Urothelium cell line (cell line): ENCODE measurements at places on chromosomes 12 and 14.
A peak's percentile ranks its signal among the peaks of the same experiment; 100 is the strongest.

GRCh38 chr12:26334621-26335124 lies 139.3 kb downstream of the SSPN start:
- no peak for DNase-seq

- DNase-seq, result no peak
Observed at GRCh38 chr12:26821212-26821701, 11.7 kb downstream of the ITPR2 start.

DNA sequence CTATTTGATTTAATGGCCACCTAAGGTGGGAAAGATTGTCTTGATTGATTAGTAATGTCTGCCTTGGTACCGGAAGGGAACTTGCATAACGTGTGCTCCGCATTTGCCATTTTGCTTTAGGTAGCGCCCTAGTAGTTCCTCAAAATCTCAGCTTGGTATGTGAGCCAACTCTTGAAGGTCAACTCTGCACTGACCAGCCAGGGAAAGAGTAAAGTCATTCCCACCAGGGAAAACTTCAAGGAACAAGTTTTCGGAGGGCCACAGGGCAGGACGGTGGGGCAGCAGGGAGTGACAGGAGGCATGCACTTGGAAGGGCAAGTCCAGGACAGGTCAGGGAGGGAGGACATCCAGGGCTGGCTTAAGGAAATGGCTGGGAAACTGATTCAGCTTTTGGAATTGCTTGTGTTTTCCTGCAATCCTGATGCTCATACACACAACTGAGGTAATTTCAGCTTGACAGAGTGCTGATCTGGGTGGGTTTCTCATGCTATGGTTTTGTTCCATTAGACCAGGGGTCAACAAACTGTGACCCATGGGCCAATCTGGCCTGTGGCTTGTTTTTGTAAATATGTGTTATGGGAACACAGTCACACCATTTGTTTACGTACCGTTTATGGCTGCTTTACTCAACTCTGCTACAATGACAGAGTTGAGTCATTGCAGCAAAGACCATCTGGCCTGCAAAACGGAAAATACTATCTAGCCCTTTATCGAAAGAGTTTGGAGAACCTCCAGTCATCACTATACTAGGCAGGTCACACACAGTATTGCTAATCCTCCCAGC lies 184.5 kb downstream of the RBM19 start:
- DNase-seq, result no peak

DNA sequence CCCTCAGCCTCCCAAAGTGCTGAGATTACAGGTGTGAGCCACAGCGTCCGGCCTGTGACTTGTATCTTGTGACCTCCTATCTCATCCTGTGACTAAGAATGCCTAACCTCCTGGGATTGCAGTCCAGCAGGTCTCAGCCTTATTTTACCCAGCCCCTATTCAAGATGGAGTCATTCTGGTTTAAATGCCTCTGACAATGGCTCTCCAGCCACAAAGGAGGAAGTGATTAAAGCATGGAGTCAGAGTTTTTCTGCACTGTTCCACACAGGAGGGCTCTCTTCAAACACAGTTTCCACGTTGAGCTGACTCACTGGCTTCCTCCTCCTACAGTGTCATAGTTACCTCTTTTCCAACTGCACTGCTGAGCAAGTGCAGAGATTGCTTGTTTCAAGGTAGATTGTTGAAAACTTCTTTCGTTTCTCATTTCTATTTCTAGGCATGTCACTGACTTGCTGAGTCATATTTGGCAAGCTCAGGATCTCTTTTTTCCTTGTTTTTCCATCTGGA lies 383.8 kb downstream of the PCNX1 start:
- DNase-seq, result peak; percentile 76

- peak; percentile 40 for DNase-seq
Observed at GRCh38 chr12:62006076-62006732, 254.0 kb upstream of the USP15 start.

GRCh38 chr12:56658921-56659320 lies 13.1 kb upstream of the ATP5F1B start:
- DNase-seq, result no peak

GRCh38 chr12:49649892-49650291 lies 26.5 kb downstream of the PRPF40B start:
- DNase-seq, result no peak
